ENCODE measurements at places on chromosomes 4 and X. TPM values are rescaled to one million over a fixed set of nuclear protein-coding genes. Genes with fewer than 3 reads are reported as not detected.

GRCh38 chr4:43992552-43992951 is 456.1 kb downstream of the KCTD8 start:
- DNase-seq, result no peak

TCEAL2 gene
- total RNA-seq, result not detected

DNA sequence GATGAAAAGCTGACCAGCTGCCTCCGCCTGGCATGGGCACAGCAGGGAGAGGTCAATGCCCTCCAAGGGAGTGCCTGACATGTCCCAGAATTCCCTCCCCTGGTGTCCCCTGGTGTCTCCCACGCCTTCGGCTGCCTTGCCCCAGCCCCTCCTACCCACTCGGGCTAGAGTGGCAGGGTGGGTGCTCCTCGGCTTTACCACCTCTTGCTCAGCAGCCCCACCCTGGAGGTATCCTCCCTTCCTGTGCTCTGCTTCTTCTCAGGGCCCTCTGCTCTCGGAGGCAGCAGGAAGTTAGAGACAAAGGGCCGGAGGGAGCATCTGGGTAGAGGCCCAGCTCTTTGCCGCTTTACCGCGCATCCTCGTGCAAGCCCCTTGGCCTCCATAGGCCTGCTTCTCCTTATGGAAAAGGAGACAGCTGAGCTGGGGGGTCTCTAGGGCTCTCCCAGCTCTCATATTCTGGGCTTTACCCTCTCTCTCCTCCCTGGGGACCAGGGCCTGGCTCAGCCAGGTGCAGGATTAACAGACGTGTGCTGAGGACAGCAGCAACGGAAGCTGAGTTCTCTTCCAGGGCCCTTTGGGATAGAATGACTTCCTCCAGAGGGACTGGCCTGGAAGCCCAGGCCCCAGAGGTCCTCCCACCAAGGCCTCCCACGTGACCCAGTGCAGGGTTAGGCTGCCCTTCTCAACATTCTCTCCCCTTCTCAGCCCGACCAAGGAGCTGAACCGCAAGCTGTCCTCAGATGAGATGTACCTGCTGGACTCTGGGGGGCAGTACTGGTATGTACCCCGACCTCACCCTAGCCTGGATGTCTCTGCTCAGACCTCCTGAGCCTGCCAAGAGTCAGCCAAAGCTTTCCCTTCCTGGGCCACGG is 17.2 kb downstream of the XPNPEP2 start:
- no peak for DNase-seq

GRCh38 chr4:56311299-56311975 is 75.9 kb downstream of the AASDH start:
- DNase-seq, result no peak

- no peak for DNase-seq
Observed at GRCh38 chrX:47539860-47540259, 21.1 kb upstream of the ARAF start.

MEPE gene
- total RNA-seq, result not detected

Data from LHCN-M2 (cell line).